ENCODE measurements at places on chromosomes 13 and 19.

GRCh38 chr19:48907671-48908070, 7.6 kb downstream of the NUCB1 start:
- DNase-seq: no peak

- peak; percentile 29 for DNase-seq
Observed at GRCh38 chr19:1106841-1107660, 3.3 kb downstream of the GPX4 start.

GRCh38 chr13:107873926-107874325, 341.4 kb downstream of the LIG4 start:
- DNase-seq: no peak

- DNase-seq: no peak
Observed at GRCh38 chr13:50131920-50132903, 117.0 kb downstream of the KCNRG start.

DNA sequence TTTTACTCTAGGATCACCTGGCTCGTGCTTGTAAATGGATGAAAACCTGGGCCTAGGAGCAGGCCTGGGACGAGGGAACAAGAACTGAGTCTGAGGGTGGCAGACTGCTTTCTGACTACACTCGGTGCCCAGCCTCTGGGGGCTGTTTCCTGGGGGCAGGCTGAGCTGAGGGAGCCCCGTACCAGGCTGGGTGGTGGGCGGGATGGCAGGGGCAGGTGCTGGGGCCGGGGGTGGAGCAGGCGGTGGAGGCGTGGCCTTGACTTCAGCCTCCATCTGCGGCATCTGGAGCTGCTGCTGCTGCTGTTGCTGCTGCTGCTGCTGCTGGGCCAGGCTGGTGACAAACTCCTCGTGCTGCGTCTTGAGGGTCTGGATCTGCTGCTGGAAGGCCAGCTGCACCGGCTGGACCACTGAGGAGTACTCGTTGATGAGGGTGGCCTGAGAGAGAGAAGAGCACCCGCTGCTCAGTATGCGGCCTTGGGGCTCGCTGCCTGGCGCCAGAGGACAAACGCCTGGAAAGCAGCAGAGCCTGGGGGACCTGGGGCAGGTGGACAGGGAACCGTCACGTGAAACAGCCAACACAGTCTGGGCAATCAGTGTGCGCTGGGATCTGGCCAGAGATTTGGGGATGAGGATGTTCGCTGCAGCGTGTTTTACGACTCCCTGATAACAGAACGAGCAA, 12.6 kb downstream of the CHERP start:
- DNase-seq: no peak

GRCh38 chr13:79711631-79712030, 230.7 kb downstream of the NDFIP2 start:
- DNase-seq: no peak

GRCh38 chr13:45926741-45927140, 75.2 kb upstream of the SIAH3 start:
- no peak for DNase-seq

GRCh38 chr13:97352815-97353214, 81.2 kb upstream of the RAP2A start:
- no peak for DNase-seq

- no peak for DNase-seq
Observed at GRCh38 chr13:29453617-29454011, 141.9 kb downstream of the SLC7A1 start.

DNA sequence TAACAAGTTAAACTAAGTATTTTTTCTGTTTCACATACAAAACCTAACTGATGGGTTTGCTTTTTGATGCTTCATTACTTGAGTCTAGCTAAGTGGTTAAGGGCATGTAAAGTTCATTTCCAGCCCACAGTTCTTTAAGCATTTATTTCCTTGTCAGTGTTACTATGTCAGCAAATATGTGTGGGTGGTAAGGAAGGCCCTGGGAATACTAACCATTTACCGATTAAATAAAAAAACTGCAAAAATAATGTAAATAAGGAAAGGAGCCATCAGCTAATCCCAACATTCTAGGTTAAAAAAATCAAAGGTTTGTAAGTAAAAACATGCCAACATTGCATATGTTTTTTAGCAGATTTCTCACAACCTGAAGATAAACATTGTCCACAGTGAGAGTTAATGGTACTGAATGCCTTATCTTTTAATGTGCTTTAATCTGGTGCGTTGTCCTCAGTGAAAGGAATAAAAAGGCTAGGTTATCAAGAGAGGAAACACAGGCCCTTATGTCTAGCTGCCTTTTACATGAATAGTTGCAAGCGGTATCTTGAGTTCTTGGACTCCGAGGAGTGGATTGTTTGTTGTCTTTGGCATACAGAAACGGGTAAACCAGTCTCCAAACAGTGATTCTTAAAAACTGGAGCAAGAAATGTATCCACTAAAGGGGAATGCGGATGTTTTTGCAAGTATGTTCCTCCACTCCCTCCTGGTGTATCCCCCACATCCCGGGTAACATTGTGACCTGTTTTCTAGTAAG, 949.6 kb upstream of the SLC10A2 start:
- DNase-seq: no peak

DNA sequence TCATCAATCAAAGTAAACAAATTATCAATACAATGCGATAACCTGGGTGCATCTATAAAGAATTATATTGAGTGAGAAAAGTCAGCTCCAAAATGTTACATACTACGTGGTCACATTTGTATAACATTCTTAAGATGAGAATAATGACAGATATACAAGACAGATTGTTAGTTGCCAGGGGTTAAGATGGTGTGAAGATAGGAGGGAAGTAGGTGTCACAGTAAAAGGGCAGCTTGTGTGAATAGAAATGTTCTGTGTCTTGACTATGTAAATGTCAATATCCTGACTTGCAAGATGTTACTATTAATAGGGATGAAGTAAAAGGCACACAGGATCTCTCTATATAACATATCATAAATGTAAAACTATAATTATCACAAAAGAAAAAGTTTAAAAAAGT, 611.2 kb upstream of the SPRY2 start:
- no peak for DNase-seq

DNA sequence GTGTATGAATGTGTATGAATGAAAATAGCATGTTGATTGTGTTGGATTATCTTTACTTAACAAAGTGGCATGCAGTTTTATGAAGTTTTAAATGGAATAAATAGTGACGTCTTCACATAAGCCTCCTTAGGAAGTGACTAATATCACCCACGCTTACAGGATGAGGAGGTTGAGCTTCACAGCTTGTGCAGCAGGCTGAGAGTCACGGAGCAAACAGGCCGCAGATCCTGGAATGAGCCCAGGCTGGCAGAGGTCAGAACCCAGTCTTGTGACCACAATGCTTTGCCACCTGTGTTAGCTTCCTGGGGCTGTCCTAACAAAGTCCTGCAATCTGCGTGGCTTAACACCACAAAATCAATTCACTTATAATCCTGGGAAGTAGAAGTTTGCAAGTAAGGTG, 20.8 kb downstream of the LAIR2 start:
- DNase-seq: no peak
